ENCODE measurements at places on chromosomes 1 and 21.
A peak's percentile ranks its signal among the peaks of the same experiment; 100 is the strongest.

DNA sequence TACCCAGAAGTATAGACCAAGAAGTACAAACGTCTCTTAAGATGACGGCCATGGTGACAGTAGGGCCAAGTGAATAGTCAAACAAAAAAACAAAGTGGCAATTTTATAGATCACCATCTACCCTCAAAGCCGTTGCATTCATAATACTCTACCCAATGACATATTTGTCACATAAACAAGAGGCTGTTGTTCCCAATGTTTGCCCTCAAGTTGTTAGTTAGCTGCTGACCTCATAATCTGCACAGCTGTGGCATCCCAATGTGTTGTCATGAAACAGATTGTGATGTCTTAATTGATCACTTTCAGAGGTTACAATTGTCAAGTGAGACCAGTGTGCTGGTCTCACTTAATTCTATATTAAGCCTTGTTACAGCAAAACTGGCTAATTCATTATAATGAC, 333.8 kb downstream of the ST6GALNAC3 start:
- no peak for DNase-seq

- no peak for DNase-seq
Observed at GRCh38 chr1:22326372-22326915, 125.2 kb upstream of the ZBTB40 start.

DNA sequence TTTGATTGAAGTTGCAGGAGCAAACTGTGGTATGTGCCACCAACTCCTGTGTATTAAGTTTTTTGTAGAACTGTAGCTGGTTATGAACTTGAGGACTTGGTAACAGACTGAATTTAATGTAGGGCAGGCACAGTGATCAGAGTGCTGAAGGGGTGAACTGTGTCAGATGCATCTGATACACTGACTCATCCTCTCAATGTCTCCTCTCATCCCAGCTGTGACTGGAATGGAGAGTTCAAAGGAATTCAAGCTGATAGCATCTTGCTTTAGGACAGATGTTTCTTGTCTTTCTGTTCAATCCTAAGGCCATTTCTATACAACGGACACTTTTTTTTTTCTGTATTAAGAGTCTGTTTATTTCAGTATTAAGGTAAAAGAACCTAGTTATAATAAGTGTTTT, 25.0 kb upstream of the GBP1 start:
- DNase-seq: no peak

- DNase-seq: no peak
Observed at GRCh38 chr1:15507278-15507677, 16.7 kb downstream of the CASP9 start.

DNA sequence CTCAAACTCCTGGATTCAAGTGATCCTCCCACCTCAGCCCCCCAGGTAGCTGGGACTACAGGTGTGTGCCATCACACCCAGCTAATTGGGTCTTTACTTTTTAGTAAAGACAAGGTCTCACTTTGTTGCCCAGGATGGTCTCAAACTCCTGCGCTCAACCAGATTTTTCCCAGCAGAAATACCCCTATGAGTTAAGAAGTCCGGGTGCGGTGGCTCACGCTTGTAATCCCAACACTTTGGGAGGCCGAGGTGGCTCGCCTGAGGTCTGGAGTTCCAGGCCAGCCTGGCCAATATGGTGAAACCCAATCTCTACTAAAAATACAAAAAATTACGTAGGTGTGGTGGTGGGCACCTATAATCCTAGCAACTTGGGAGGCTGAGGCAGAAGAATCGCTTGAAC, 6.5 kb upstream of the L1TD1 start:
- no peak for DNase-seq

- DNase-seq: no peak
Observed at GRCh38 chr1:61337441-61337951, 255.1 kb downstream of the NFIA start.

- DNase-seq: no peak
Observed at GRCh38 chr21:39318091-39318959, 4.9 kb upstream of the BRWD1 start.

DNA sequence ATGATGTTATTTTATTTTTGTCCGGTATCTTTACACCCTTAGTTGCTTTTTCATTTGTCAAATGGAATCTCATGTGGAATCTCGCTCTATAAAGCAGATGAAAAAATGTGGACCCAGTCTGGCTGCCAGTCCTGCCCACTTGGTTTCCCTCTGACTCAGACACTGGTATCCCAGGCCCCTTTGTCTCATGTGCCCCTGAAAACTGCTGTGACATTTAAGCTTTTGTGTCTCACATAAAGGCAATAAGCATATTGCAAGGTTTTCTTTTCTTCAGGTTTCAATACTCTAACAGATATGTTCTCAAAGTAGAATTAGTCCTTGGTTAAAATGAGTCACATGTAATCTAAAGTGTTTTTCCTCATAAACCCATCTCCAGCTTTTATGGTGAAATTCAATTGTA, 183.3 kb downstream of the ST6GALNAC3 start:
- DNase-seq: no peak

GRCh38 chr1:19130468-19130867, 79.6 kb downstream of the UBR4 start:
- no peak for DNase-seq

GRCh38 chr21:40985370-40985769, 138.4 kb upstream of the DSCAM start:
- no peak for DNase-seq

- DNase-seq: no peak
Observed at GRCh38 chr1:225470211-225471108, 42.6 kb upstream of the LBR start.

DNA sequence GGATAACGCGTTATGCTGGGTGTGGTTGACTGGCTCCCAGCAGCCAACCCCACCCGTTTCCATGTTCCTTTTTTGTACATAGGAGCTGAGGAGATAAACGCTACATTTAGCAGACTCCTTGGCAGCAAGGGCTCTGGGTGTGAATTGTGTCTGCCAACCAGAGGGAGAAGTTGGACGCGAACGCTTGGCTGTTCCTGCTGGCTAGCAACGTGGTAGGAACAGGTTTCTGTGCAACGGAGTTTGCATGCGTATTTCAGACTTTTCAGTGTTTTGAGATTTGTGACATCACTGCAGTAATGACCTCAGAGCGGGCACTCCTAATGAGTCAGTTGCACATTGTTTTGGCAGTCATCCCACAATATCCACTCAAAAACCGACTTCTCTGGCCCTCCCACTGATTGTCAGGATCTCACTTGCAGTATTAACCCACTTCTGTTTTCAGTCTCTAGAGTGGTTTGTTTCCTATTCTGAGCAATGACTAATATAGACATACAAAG, 98.7 kb upstream of the RGS1 start:
- peak; percentile 19 for DNase-seq

GRCh38 chr1:236522937-236523703, 662 bp upstream of the LGALS8 start:
- no peak for DNase-seq

DNA sequence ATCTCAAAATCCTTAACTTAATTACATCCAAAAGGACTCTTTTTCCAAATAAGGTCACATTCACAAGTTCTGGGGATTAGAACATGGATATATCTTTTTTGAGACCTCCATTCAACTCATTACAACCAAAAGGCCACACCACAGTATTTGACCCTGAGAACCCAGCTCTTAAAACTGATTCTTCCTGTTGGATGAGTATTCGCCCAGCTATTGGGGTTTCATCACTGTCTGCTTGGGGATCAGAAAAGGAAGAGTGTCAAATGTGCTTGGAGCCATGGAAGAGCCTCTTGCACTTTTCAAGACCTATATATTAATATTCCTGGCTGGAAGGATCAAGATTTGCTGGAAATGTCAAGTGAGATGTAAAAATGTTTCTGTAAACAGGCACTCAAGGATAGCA, 5.4 kb upstream of the TINAGL1 start:
- DNase-seq: no peak

DNA sequence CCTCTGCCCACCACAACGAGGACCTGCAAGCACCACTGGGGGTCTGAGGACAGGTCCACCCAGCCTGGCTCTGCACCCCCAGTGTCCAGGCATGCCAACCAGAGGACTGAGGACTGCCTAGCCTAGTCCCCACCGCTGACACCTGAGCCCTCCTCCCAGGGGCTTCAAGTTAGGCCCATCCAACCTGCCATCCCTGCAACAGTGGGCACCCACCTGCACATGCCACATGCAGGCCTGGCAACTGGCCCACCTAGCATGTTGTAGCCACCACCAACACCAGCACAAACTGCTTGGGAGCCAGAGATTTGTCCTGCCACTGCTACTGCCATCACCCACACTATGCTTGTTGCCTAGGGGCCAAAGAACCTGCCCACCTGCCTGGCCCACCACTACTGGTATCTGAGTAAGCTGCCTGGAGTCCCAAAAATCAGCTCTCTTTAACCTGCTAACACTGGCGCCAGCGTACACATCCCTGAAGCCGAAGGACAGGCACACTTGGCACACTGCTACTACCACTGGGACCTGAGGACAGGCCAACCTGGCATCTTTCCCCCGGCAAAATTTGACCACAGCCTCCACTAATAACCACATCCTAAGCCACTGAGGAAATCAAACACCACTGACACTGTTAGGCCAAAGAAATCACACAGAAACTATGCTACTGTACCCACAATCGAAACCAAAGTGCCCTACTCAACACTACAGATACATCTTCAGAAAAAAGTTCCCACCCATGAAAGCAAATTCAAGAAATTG, 61.5 kb downstream of the PSMG1 start:
- no peak for DNase-seq

- DNase-seq: no peak
Observed at GRCh38 chr1:93453911-93454310, 6.0 kb downstream of the FNBP1L start.

- DNase-seq: no peak
Observed at GRCh38 chr1:75727571-75727970, 3.1 kb downstream of the ACADM start.

- no peak for DNase-seq
Observed at GRCh38 chr1:35559317-35559944, 1.8 kb downstream of the NCDN start.
